ENCODE measurements at places on chromosomes 6 and 20.

GRCh38 chr6:122610690-122611455 lies 668 bp downstream of the PKIB start:
- DNase-seq = no peak

- DNase-seq = no peak
Observed at GRCh38 chr6:130587778-130588520, 222.1 kb downstream of the TMEM200A start.

DNA sequence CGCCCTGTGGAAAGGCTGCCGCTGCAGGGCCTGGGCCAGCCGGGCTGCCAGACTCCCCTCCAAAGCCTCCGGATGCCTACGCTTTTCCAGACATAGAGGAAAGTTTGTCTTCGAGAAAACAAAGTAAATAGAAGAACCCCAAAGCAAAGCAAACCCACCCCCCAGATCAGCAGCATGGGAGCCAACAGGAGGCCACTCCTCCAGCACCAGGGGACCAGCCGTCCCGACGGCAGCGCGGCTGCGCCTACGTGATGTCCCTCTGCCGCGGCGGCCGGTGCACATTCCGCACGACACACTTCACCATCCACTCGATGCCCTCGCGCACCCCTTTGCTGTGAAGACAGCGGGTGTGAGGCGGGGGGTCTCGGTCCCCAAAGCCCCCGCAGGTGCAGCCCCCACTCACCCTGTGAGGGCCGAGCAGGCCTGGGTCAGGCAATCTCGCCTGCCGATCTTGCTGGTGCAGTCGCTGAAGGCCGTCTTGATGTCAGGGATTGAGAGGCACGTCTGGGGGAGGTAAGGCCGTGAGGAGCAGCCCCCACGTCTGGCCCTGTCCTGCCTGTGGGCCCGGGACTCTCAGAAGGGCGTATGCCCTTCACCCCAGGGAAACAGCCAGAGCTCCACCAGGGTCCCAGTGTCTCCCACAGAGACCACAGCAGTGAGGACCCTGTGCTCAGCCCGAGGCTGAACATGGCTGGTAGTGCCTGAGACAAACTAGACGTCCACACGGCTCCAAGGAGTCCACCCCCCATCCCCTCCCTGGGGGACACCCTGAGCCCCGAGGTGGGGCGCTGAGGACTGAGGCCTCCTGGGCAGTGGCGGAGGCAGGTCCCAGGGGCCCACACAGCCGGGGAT lies 4.0 kb downstream of the TNFRSF6B start:
- no peak for DNase-seq

DNA sequence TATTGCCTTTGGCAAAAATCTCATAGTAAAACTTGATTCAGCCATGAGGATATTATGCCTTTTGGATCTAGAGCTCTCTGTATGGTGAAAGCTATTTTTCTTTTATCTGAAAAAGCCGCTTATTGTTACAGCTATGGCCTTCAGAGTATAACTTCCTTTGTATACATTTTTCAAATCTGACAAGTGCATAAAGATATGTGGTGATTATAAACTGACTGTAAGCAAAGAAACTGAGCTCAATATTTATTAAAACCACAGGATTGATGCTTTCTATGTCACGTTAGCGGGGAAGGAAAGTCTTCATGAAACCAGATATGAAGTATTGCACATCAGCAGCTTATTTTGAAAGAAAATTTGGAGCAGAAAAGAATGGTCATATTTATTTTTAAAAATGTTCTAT lies 151.8 kb downstream of the THEMIS start:
- DNase-seq = no peak

- DNase-seq = no peak
Observed at GRCh38 chr6:155030148-155030720, 35.1 kb downstream of the TIAM2 start.

DNA sequence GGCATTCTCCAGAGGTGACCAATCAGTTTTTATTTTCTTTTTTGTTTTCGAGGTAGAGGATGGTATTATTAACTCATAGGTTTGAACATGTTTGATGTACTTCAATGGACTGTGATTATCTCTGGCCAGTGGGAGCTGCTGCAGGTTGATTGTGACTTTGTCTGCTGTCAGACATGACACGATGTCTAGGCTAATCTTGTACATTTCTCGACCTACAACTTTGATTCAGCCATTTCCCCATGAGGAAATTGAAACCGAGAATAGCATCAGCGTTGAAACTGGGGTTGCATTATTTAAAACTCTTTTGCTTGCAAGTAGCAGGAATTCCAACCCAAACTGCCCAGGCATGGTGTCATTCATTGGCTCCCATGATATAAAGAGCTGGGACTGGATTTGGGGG lies 218.9 kb downstream of the CDH26 start:
- DNase-seq = no peak

DNA sequence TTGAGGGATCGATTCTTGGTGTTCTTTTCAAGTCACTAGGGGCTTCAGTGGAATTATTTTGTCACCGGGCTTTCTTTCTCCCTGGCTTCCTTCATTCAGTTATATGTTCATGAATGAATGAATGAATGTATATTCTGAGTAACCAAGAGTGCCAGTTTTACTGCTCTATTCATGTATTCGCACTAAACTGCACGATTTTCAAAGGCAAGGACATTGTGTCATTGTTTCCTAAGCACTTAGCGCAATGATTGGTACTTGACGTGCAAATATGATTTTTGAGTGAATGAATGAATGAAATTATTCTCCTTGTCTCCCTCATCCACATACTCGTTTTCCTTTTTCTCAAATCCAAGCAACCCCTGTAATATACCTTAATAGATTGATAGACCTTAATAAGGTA lies 822 bp downstream of the AFG1L start:
- no peak for DNase-seq

DNA sequence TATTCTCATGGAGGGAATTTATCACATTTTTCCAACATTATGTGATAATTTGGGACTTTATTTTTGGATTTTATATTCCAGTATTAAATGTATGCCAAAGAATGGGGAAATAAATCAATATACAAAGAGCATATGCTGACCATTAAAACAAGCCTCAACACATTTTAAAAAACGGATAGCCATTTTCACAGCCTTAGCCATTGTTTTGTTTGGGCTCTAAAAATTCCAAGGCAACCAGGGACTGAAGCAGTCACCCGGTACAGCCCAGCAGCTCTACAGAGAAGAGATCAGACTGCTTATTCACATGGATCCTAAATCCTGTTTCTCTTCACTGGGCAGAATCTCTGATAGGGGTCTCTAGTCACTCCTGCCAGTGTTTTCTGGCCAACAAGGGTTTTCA lies 150.2 kb upstream of the OGFRL1 start:
- DNase-seq = no peak

DNA sequence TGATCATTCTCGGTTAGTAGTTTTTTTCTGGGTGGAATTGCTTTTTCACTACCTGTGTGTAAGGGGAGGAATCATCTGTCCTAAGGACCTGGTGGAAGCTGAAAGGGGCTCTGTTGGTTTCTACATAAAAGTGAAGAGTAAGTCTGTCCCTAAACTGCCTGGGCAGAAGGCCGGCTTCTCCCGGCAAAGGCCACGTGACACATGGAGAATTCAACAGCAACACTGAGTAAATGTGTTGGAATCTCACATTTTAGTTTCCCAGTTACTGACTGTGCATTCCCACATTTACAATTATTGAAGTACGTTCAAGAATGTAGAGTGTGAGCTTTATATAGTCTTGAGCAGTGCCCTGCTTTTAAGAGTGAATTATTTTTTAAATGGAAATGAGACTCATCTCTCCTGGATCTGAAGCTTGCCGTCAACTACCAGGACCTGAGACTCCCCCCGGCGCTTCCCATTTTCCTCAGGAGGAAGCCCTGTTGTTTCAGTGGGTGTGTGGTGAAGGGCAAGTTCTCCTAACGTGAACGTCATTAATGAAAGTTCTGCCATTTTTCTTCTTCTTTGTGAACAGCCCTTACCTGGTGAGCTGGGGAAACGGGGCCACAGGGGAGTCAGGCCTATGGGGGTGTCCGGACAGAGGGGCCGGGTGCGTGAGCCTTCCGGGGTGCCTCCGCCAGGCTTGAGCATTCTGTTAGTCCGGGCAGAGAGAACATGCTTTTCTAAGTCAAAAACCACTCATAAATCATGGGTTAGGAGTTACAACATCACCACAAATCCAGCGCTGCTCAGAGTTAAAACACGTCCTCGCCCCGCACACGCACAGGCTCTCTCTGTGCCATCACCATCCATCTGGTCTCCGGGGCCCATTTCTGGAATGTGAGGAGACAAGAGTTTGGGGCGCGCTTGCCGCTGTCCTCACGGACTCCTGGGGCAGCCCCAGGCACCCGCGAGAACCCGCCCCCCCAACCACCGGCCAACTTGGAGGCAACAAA lies 56.6 kb upstream of the SMOC2 start:
- no peak for DNase-seq

GRCh38 chr6:170289180-170289931 lies 1.5 kb downstream of the DLL1 start:
- DNase-seq = no peak
